ENCODE measurements at places on chromosomes 12 and 14.

- DNase-seq, result no peak
These were observed 8.3 kb upstream of the WSCD2 start for GRCh38 chr12:108120863-108121165.

DNA sequence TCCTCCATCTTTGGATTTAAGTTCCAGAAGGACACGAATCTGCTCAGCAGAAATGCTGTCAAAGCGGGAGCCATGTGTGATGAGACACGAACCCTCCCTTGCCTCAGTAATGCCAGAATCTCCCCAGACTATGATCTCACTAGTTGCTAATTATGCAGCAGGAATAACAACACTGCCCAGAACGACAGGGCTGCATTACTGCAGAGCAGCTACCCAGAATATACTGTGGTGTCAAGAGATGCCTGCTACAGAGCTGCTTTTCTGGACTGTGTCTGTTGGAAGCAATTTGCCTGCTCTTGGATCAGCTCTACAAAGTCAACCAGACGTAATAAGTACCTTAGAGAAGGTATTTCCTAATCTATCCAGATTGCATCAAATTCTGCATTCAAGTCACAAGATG, 5.5 kb downstream of the CSRNP2 start:
- DNase-seq, result no peak

DNA sequence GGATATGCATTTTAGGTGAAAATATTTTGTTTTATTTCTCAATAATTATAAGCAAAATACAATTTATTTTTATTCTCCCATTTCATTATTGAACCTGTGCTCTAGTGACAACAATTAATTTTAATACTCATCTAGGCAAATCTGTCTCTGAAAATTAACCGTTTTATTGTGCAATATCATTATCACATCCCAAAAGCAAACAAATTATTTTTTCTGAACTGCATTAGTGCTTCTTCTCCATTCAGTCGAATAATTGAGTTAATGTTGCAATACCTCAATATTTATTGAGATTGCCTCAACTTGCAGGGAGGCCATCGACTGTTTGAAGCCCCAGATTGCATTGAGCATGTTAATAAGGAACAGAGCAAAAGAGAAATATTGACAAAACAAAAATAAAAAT, 303.2 kb upstream of the LRFN5 start:
- DNase-seq, result no peak

- no peak for DNase-seq
These were observed 44.9 kb downstream of the ATP2B1 start for GRCh38 chr12:89663577-89664357.

GRCh38 chr12:15880721-15881120, 1.5 kb upstream of the STRAP start:
- no peak for DNase-seq

- peak; percentile 53 for DNase-seq
These were observed 6.0 kb upstream of the MANSC4 start for GRCh38 chr12:27785882-27786570.

DNA sequence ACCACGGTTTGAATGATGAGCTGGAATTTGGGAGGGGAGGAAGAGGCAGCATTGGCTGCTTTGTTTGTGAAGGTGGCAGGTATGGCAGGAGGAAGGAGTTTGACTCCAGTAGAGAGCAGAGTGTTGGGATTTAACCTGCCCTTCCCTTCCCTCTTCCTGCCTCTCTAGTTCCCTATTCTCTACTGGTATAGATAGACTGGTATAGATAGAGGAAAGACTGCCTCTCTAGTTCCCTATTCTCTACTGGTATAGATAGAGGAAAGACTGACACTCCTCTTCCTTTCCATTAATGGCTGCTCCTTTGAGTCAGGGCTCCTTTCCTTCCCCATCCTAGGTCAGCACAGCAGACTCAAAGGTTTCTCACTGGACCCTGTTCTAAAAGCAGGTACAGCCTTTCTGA, 8.4 kb upstream of the SYCP3 start:
- no peak for DNase-seq

DNA sequence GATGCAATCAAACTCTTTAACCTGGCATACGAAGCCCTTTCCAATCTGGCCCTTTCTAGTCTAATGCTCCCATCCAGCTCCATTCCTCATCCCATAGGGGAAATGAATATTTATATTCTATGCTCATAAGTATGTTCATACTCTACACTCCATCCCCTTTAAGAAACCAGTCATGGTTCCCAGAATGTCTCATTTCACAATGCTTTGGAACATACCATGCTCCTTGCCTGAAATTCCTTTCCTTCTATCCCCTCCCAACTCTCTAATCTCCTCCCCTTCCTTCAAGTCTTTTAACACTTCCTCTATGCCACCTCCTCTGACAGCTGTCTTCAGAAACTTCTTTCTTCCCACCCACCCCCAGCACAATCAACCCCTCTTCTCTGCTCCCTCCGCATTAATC, 207.0 kb upstream of the CAND1 start:
- DNase-seq, result no peak

GRCh38 chr12:93946542-93947150, 201.7 kb upstream of the PLXNC1 start:
- no peak for DNase-seq

- DNase-seq, result peak; percentile 72
These were observed 45.1 kb downstream of the AREL1 start for GRCh38 chr14:74667758-74668157.

DNA sequence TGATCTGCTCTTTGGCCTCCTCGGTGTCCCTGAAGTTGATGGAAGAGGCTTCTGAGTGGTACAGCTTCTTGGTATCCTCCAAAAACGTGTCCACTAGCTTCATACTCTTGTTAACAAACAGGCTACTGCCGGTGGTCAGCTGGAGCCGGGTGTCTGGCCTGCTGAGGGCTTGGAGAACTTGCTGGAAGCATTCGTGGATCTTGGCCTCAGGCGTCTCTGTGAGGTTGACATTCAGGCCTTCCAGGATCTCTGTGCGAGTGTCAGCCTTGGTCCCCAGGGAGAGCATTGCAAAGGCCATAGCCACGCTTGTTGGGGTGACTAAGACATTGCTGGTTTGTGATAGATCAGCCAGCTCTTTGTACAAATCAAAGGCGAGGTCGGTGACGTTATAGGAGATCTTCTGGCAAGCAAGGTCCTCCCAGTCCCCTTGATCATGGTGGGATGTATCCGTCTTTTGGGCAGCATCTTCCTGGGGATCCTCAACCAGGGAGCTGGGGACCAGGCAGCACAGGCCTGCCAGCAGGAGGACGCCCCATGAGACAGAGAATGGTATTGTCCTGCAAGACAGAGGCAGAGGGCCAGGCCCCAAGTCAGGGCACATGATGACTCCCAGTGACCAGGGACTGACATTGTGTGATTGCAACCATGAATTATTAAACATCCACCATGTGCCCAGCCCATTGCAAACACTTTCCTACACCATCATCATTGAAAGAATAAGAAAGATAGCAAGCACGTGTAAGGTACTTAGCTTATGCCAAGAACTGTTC, 22.1 kb downstream of the SERPINA1 start:
- no peak for DNase-seq

DNA sequence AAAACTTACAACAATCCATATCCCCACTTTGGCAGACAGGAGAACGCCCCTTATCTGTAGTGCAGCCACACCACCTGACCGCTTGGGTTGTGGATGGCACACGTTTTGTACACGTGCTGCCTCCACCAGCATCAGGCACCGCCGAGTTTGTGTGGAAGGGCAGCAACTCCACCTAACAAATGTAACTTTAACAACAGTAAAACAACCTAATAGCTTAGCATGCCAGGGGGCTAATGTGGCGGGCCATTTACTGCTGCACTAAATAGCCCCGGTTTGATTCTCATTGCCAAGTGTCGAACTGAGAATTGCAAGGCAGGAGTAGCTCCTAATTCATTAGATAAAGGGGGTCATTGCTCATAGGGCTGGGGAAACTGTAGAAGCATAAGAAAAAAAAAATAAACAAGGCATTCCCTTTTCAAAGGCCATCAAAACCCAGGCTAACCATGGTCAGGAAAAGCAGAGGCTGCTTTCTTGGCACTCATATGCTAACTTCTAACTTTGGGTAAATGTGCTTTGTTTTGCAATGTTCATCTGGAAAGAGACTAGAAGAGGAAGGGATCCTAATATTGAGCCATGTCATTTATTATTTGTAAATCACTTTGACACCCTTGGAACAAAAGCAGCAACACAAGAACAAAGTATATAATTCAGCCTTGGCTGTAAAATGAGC, 279.7 kb upstream of the SOX5 start:
- no peak for DNase-seq

GRCh38 chr12:4526923-4527546, 11.7 kb upstream of the RAD51AP1 start:
- no peak for DNase-seq

DNA sequence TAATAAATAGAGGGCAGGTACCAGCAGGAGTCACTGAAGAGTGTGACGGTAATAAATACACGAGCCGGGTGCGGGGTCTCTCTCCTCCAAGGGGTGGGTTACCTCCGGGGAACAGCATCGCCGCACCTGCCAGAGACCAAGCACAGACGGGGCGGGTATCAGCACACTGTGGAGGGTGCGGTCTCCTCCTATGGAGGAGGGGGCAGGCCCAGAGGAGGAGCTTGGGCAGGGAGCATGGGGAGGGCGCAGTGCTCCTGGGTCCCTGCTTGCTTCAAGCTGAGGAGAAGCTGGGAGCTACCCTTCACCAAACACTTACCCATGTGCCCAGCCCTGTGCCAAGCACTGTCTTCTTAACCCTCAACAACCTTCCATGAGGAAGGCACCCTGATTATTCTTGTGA, 12.8 kb downstream of the PGF start:
- no peak for DNase-seq

- no peak for DNase-seq
These were observed 15.2 kb downstream of the PPFIBP1 start for GRCh38 chr12:27539191-27539631.

DNA sequence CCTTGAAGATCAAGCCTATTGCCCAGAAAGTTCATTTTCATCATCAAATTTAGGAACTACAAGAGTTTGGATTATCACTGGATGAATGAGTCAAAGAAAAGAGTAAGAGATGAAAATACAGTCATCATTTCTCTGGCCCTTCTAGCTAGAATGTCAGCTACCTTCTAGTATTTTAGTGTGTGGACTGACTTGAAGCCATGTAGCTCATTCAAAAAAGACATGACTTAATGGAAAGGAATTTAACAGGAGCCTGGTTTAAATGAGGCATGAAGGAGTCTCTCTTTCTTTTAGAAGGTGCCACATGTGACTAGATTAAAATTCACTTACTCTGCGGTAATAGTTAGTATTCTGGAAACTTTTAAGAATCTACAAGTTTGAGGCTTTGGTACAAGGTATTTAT, 7.1 kb downstream of the PTHLH start:
- DNase-seq, result no peak

DNA sequence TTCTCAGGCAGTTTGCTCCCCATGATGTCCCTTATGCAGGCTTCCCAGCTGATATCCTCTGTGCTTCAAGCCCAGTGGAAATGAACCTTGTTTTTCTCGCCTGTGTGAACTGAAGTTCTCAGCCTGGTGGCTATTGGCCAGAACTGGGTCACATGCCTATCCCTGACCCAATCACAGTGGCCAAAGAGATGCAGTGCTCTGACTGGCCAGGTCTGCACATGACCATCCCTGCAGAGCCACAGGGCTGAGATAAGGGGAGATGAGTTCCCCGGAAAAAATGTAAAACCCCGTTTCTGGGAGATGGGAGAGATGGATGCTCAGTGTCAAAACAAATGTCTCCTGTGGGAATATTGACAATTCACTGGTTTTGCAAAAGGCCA, 34.7 kb upstream of the FZD10 start:
- no peak for DNase-seq

DNA sequence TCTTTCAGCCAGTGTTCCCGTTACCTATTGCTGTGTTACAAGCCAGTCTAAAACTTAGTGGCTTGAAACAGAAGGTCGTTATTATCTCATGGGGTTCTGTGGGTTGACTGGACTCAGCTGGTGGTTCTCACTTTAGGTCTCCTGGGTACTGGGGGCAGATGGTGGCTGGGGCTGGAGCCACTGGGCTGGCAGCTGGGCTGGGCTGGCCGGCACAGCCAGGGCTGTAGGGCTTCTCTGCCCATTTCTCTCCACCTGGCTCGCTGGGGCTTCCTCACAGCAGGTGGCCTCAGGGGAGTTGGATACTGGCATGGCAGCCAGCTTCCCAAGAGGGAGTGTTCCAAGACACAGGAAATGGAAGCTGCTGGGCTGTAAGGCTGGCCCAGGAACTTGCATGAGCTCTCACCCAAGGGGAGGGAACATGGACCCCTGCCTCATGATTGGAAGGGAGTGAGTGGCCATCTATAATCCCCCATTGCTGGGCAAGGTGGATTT, 27.0 kb downstream of the TUNAR start:
- DNase-seq, result no peak

- no peak for DNase-seq
These were observed 865 bp upstream of the ZFP36L1 start for GRCh38 chr14:68793734-68794129.

DNA sequence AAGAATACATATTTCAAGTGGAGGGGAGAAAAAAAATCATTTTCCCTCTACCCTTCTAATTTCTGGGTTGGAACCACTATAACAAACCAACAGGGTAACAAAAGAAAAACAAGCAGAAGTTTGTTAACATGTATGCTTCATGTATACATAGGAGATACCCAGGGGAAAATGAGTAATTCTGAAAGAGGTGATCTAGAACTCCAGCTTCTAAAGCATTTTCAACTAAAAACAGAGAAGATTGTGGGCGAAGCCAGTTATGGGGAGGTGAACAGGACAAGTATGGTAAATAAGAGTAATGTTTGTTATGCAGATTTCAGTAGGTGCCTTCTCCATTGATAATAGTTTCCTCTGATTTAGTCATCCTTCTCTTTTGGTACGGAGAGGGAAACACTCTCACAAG, 16.7 kb downstream of the FNTB start:
- no peak for DNase-seq

DNA sequence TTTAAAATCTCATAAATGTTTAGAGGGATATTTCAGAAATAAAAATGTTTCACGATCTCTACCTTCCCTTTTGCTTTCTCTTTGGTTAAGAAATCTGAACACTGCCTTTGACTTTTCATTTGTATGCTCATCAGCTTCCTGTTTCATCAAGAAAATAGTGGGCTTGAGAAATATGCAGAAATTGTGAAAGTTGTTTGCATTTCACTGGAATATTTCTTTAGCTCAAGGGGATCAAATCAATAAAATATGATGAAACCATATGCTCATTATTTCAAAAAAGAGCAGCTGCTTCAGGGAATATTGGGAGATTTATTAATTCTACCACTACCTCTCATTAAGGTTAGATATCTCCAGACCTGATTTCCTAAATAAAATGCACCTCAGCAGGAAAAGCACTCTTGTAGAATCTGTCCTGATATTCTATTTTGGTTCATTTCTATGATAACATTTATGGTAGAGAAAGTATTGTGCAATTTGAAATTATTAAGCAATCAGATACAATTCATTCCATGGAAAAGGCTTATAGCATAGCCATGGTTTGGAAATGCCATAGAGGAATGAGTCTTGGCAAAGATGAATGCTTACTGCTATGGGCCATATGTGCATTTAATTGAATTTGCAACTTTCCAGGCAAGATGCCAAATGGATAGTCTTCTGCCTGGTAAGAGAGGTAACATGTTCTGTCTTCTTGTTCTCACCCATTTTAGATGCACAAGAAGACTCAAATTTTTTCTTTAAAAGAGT, 212.6 kb upstream of the SLC16A7 start:
- peak; percentile 30 for DNase-seq

- no peak for DNase-seq
These were observed 4.8 kb upstream of the KCNA5 start for GRCh38 chr12:5038781-5039311.
